A549 treated with Hydrocortisone at 1 μM for 4 hours (cell line): ENCODE measurements at places on chromosomes 12 and 14. TPM values are rescaled to one million over a fixed set of nuclear protein-coding genes. Genes with fewer than 3 reads are reported as not detected.

The FCF1 gene
- 38.5 to 80.2 TPM (median 46.5 TPM) in 5 replicates for total RNA-seq

The KERA gene
- total RNA-seq: not detected in 5 replicates

The WNT1 gene
- 0.07 to 0.15 TPM (median 0.12 TPM) in 5 replicates for total RNA-seq

The RFX4 gene
- total RNA-seq: 0.03 TPM in 1 of 5 replicates, not detected in the others

The SLC25A21 gene
- 0.50 to 1.9 TPM (median 0.93 TPM) in 5 replicates for total RNA-seq

The NPAS3 gene
- total RNA-seq: not detected in 5 replicates

The C12orf50 gene
- total RNA-seq: 0.07 to 0.10 TPM in 2 of 5 replicates, not detected in the others

The MSI1 gene
- 1.2 to 1.5 TPM (median 1.3 TPM) in 5 replicates for total RNA-seq

The TSPAN9 gene
- 49.5 to 68.9 TPM (median 57.9 TPM) in 5 replicates for total RNA-seq

The ARID2 gene
- 6.1 to 10.4 TPM (median 9.0 TPM) in 5 replicates for total RNA-seq

The SOAT2 gene
- 0.10 to 0.37 TPM (median 0.26 TPM) in 5 replicates for total RNA-seq

The SIX1 gene
- total RNA-seq: 5.3 to 7.5 TPM (median 7.1 TPM) in 5 replicates

The KLRC3 gene
- 0.16 to 0.24 TPM (median 0.17 TPM) in 3 of 5 replicates, not detected in the others for total RNA-seq

The DTX1 gene
- total RNA-seq: 0.41 to 0.50 TPM (median 0.45 TPM) in 5 replicates

The PFDN5 gene
- total RNA-seq: 476 to 525 TPM (median 487 TPM) in 5 replicates

The PTPRR gene
- total RNA-seq: 0.21 to 0.46 TPM (median 0.36 TPM) in 5 replicates

The PLEKHD1 gene
- 0.02 to 0.07 TPM (median 0.03 TPM) in 5 replicates for total RNA-seq

The HOXC12 gene
- 0.02 to 0.05 TPM in 2 of 5 replicates, not detected in the others for total RNA-seq

The KRT73 gene
- 0.06 TPM in 1 of 5 replicates, not detected in the others for total RNA-seq

The AMN gene
- total RNA-seq: 0.25 to 0.54 TPM (median 0.39 TPM) in 5 replicates

The MANSC4 gene
- total RNA-seq: not detected in 5 replicates

The TCTN2 gene
- total RNA-seq: 11.2 to 14.1 TPM (median 12.8 TPM) in 5 replicates

The CNTN1 gene
- total RNA-seq: 36.5 to 64.7 TPM (median 53.7 TPM) in 5 replicates

The ADCY4 gene
- total RNA-seq: not detected in 5 replicates

The AMHR2 gene
- 0.56 to 1.1 TPM (median 0.88 TPM) in 5 replicates for total RNA-seq

The TBX3 gene
- 51.1 to 54.3 TPM (median 53.3 TPM) in 5 replicates for total RNA-seq

The IL22 gene
- not detected in 5 replicates for total RNA-seq

The ACOT6 gene
- total RNA-seq: not detected in 5 replicates

The RDH12 gene
- 0.05 to 0.14 TPM (median 0.06 TPM) in 3 of 5 replicates, not detected in the others for total RNA-seq

The TBC1D30 gene
- total RNA-seq: 1.1 to 1.4 TPM (median 1.3 TPM) in 5 replicates

The CKAP4 gene
- total RNA-seq: 71.7 to 84.0 TPM (median 80.8 TPM) in 5 replicates

The TEX22 gene
- 0.32 to 0.84 TPM (median 0.36 TPM) in 5 replicates for total RNA-seq

The METTL25 gene
- 1.9 to 3.2 TPM (median 2.8 TPM) in 5 replicates for total RNA-seq

The APOLD1 gene
- total RNA-seq: 0.21 to 0.43 TPM (median 0.30 TPM) in 5 replicates

The CDKL1 gene
- 6.2 to 15.7 TPM (median 7.5 TPM) in 5 replicates for total RNA-seq

The NXPH4 gene
- 4.1 to 6.0 TPM (median 5.1 TPM) in 5 replicates for total RNA-seq

The KLHL33 gene
- 0.01 TPM in 1 of 5 replicates, not detected in the others for total RNA-seq

The SERPINA9 gene
- not detected in 5 replicates for total RNA-seq

The PSMA3 gene
- 186 to 234 TPM (median 195 TPM) in 5 replicates for total RNA-seq

The AMDHD1 gene
- total RNA-seq: 2.1 to 3.0 TPM (median 2.4 TPM) in 5 replicates

The FSCB gene
- total RNA-seq: not detected in 5 replicates

The RAB5B gene
- total RNA-seq: 26.1 to 35.8 TPM (median 33.9 TPM) in 5 replicates

The CHGA gene
- total RNA-seq: 1.3 to 1.7 TPM (median 1.5 TPM) in 5 replicates

The PMEL gene
- 0.47 to 1.4 TPM (median 1.0 TPM) in 5 replicates for total RNA-seq
